ENCODE measurements at places on chromosomes 13 and 19.

GRCh38 chr13:46624821-46625220, 71.9 kb downstream of the LRCH1 start:
- no peak for DNase-seq

- DNase-seq = no peak
These were observed 58.8 kb upstream of the C1QTNF9B start for GRCh38 chr13:23956106-23956505.

GRCh38 chr19:3036119-3036976, 7.3 kb upstream of the TLE2 start:
- DNase-seq = peak; percentile 54

DNA sequence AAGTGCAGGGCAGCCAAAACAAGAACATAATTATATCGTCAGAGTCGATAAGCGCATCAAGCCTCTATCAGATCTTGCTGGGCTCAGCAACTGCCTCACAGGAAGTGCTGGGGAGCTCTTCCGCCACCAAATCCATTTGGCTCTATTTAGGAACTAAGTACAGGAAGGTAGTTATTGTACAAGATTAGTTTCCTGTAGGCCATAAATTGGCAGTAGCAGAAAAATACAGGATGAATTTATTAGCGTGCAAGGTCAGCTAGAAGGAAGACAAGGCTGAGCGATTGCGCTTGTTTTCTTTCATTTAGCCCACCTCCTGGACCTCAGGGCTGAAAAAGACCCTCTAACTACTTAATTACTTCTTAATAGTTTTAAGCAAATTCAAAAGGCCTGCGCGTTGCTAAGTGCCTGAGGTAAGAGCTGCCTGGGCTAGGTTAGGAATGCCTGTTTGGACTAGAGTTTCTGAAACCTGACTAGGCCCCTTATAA, 118.5 kb downstream of the IRS2 start:
- no peak for DNase-seq

DNA sequence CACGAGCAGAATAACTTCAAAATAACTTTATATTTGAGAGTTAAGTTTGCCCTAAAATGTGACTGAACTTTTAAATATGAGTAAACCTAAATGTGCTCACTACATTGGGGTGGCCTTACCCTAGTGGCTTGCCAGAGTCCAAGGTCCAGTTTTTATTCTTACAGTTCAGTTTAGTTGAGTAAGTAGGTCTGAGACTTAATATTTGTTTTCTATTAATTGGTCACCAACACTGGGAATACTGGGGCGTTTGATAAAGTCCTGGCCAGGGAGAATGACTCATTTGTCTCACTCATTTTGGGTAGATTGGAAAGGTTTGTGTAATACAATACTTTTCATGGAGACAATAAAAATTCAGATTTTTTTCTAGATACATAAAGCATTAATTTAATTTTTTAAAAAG, 127.8 kb upstream of the SPATA13 start:
- no peak for DNase-seq

DNA sequence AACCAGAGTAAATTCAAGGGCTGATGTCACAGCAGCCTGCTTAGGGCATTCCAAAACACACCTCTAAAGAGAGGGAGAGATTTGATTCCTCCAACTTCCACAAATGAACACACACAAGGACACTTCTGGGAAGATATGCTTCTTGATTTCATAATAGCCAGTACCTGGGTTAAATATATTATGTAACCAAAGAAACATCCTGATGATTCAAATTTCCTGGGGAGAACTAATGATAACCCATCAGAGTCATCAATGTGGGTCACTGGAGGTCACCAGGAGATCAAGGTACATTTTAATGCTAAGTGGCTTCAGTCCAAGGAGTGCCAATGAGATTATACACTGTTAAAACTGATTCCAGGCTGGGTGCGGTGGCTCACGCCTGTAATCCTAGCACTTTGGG, 54.0 kb upstream of the DOCK9 start:
- no peak for DNase-seq

DNA sequence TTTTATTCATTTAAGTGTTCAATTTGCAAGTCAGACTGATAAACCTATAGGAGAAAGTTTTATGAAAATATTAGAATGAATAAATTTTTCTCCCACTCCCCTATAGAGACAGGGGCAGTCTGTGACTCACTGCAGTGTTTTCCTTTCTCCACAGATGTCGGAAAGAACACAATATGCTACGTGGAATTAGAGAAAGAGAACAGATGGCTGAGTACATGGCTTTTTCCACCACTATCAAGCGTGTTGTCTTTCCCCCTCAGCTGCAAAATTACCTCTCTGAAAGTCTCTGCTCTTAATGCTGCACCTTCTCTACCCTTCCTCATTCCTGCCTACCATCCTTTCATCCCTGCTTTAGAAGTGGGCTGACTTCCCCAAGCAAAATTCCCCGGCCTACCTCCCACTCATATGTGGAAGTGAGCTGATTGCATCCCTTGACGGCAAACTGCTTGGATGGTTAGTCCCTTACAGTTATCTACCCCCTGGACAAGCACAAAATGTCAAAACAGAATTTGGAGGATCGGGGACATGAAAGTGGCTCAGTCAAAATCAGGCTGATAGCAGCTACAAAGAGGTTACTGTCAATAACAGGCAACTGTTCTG, 30.0 kb downstream of the FLT1 start:
- DNase-seq = no peak

GRCh38 chr13:57302604-57303003, 135.6 kb downstream of the PRR20E start:
- no peak for DNase-seq

GRCh38 chr19:53771144-53771543, 53.0 kb downstream of the NLRP12 start:
- no peak for DNase-seq
